Lung (tissue), 17 donors: ENCODE measurements at places on chromosomes 1 and 21. TPM values are rescaled to one million over a fixed set of nuclear protein-coding genes. Genes with fewer than 3 reads are reported as not detected.
A peak's percentile ranks its signal among the peaks of the same experiment; 100 is the strongest.

- no peaks in the 10 kb centered on the region for H3K4me1 ChIP-seq
- DNase-seq, result no peak
- no peak overlapping the region for H3K4me3 ChIP-seq
- H3K27me3 ChIP-seq, result no peaks in the 10 kb centered on the region
Measured at GRCh38 chr1:198040880-198041279, 115.9 kb upstream of the NEK7 start.

- H3K4me3 ChIP-seq, result no peak overlapping the region
- H3K36me3 ChIP-seq, result no peaks in the 10 kb centered on the region
- DNase-seq, result no peak
- H3K27ac ChIP-seq, result no peak overlapping the region
- no peaks in the 10 kb centered on the region for H3K4me1 ChIP-seq
- no peaks in the 10 kb centered on the region for H3K27me3 ChIP-seq
Measured at GRCh38 chr1:45171575-45171974, 34.8 kb downstream of the ZSWIM5 start.

DNA sequence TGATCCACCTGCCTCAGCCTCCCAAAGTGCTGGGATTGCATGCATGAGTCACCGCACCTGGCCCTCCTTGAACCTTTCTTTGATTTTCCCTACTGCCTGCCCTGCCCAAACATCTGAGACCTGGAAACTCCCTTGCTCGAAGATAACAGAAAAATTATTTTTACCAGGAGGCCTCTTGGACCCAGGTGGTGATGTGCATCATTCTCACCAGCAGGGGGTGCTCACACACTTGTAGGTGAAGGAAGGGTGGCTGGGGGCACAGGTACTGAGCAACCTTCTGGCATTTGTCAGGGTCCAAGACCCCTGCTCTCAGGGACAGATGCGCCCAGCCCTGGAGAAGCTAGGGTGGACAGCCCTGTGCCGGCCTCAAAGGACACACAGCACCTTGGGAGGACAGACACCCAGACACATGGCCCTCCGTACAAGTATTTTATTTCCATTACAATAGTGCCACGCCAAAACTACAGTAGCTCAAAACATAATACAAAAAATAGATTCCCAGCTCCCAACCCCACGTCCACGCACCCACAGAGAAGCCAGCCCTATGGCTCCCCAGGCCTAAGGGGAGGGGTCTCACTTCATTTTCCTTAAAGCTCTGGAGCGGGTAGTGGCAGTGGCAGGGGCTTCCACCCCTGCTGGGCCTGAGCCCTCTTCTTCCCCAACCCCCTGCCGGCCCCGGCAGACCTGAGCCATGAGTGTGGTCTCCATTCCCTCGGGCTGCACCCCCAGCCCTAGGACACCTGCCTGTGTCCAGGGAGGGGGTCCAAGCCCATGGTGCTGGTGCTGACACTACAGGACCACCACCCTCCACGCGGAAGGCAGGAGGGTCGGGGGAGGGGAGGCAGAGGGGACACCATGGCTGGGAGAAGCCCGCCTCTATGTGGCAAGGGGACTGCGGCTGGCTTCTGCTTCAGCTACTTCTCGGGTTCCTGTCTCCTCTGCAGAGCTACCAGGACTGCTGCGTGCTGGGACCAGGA is 40.4 kb upstream of the EIF4G3 start:
- H3K4me1 ChIP-seq, result no peaks in the 10 kb centered on the region
- H3K4me3 ChIP-seq, result no peak overlapping the region
- H3K27ac ChIP-seq, result no peak overlapping the region
- peak; percentile 23 for DNase-seq
- peaks cover 8% of the 10 kb centered on the region for H3K36me3 ChIP-seq

GRCh38 chr1:58214674-58215073 is 331.9 kb downstream of the OMA1 start:
- no peak for DNase-seq
- no peak overlapping the region for H3K27ac ChIP-seq
- H3K4me3 ChIP-seq, result no peak overlapping the region

GRCh38 chr21:20802201-20802600 is 196.0 kb upstream of the NCAM2 start:
- no peak for DNase-seq
- H3K27me3 ChIP-seq, result no peaks in the 10 kb centered on the region
- H3K4me3 ChIP-seq, result no peak overlapping the region
- H3K36me3 ChIP-seq, result no peaks in the 10 kb centered on the region
- no peaks in the 10 kb centered on the region for H3K4me1 ChIP-seq

GRCh38 chr1:184409011-184409410 is 22.2 kb downstream of the C1orf21 start:
- H3K36me3 ChIP-seq, result peaks cover 2% of the 10 kb centered on the region
- H3K4me3 ChIP-seq, result no peak overlapping the region
- peaks cover 11% of the 10 kb centered on the region for H3K4me1 ChIP-seq

DNA sequence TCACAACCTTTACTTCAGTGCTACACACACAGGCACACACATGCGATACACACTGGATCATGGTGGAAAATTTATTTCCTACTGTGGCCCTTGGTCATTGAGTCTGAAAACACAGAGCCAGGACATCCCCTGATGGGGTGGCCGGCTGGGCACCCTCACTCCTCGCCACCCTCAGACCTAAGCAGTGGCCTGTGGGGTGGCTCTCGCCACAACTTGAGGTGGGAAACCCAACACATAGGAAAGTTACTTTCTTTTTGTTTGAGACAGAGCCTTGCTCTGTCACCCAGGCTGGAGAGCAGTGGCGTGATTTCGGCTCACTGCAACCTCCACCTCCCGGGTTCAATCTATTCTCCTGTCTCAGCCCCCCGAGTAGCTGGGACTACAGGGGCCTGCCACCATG is 19.4 kb downstream of the CRYAA start:
- no peak overlapping the region for H3K27ac ChIP-seq
- H3K27me3 ChIP-seq, result no peaks in the 10 kb centered on the region
- H3K4me3 ChIP-seq, result no peak overlapping the region
- peaks cover 2% of the 10 kb centered on the region for H3K4me1 ChIP-seq

DNA sequence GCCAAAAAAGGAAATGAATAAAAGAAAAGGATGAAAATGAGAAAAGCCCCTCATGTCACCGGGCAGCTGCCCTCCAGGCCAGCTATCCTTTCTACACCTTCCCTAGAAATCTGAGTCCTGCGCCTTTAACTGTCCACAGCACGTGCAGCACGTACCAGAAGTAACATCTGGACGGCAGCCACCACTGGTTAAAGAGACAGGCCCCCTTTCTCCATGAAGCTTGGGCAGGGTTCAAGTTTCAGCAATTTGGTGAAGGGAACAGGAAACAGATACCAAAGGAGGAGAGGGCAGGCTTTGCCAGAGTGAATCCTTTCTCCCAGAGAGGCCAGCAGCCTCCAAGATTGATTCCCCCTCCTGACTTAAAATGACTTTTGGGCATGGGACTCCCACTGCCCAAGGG is 3.6 kb upstream of the KIAA2013 start:
- no peak overlapping the region for H3K4me3 ChIP-seq
- DNase-seq, result peak; percentile 97
- no peaks in the 10 kb centered on the region for H3K27me3 ChIP-seq
- peaks cover 31% of the 10 kb centered on the region for H3K4me1 ChIP-seq
- no peaks in the 10 kb centered on the region for H3K36me3 ChIP-seq

GRCh38 chr1:65640046-65640445 is 152.6 kb upstream of the PDE4B start:
- no peaks in the 10 kb centered on the region for H3K36me3 ChIP-seq
- no peak overlapping the region for H3K4me3 ChIP-seq
- H3K4me1 ChIP-seq, result no peaks in the 10 kb centered on the region
- H3K27me3 ChIP-seq, result no peaks in the 10 kb centered on the region

- no peak overlapping the region for H3K27ac ChIP-seq
- no peaks in the 10 kb centered on the region for H3K36me3 ChIP-seq
Measured at GRCh38 chr1:200307755-200308066, 102.1 kb downstream of the ZNF281 start.

GRCh38 chr1:39609618-39610331 is 29.7 kb downstream of the HEYL start:
- H3K36me3 ChIP-seq, result no peaks in the 10 kb centered on the region
- DNase-seq, result peak; percentile 29
- no peak overlapping the region for H3K27ac ChIP-seq
- no peak overlapping the region for H3K4me3 ChIP-seq

DNA sequence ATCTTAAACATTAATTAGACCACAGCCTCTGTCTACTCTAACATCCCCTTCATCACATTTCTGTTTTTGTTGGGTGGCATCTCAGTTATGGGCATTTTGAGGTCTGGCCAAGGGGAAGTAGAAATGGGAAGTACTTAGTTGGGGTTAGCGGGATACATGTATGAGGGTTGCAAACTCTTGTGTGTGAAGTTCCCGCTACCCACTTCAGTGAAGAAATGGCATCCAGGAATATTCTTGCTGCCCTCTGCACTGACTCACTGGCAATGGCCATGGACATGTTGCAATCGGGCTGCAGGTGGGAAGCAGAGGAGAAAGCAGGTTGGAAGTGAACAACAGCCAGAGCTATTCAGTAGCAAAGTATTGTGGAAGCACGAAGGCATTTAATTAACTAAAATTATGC is 7.4 kb downstream of the CD48 start:
- no peaks in the 10 kb centered on the region for H3K4me1 ChIP-seq
- H3K27ac ChIP-seq, result no peak overlapping the region
- DNase-seq, result no peak
- H3K27me3 ChIP-seq, result no peaks in the 10 kb centered on the region

- H3K4me1 ChIP-seq, result peaks cover 6% of the 10 kb centered on the region
- H3K4me3 ChIP-seq, result no peak overlapping the region
- no peak overlapping the region for H3K27ac ChIP-seq
- DNase-seq, result no peak
Measured at GRCh38 chr1:116564426-116564825, 6.4 kb downstream of the CD58 start.

DNA sequence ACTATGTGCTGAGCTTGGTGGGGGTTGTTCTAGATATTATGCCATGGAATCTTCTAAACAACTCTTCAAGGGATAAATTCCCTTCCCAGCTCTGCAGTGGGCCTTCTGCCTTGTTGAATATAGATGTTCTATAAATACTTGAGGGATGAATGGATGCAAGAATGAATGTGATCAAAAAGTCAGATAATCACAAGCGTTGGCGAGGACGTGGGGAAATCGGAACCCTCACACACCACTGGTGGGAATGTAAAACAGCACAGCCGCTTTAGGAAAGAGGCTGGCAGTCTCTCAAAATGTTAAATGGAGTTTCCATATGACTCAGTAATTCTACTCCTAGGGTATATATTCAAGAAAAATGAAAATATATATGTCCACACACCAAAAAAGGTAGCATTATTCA is 19.0 kb downstream of the SDC3 start:
- no peaks in the 10 kb centered on the region for H3K4me1 ChIP-seq
- no peaks in the 10 kb centered on the region for H3K27me3 ChIP-seq
- H3K36me3 ChIP-seq, result no peaks in the 10 kb centered on the region
- no peak for DNase-seq
- no peak overlapping the region for H3K27ac ChIP-seq

- H3K4me1 ChIP-seq, result peaks cover 8% of the 10 kb centered on the region
- DNase-seq, result peak; percentile 85
- H3K36me3 ChIP-seq, result peaks cover 2% of the 10 kb centered on the region
- peak overlapping the region; percentile 7 for H3K27ac ChIP-seq
- H3K4me3 ChIP-seq, result no peak overlapping the region
Measured at GRCh38 chr1:220828179-220828490, 41.4 kb downstream of the MTARC1 start.

GRCh38 chr1:40020447-40021085 is 20.0 kb upstream of the CAP1 start:
- DNase-seq, result no peak
- H3K27me3 ChIP-seq, result peaks cover 2% of the 10 kb centered on the region
- H3K4me3 ChIP-seq, result no peak overlapping the region

DNA sequence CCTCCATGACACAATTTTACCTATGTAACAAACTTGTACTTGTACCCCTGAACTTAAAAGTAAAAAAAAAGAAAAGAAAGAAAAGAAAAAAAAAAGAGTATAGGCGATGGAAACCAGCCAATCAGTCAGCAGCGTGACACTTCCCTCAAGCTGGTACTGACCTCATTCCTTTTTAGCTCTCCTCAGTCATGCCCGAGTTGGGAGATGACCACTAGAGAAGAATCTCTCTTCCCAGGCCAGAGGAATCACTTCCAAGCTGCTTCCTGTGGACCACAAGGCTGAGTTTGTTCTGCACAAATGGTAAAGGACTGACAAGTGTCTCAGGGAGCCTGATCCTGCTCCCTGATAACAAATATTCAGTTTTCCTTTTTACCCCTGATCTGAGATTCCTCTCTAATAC is 313.5 kb upstream of the ESRRG start:
- H3K4me3 ChIP-seq, result no peak overlapping the region
- no peak for DNase-seq
- H3K27me3 ChIP-seq, result no peaks in the 10 kb centered on the region
- H3K27ac ChIP-seq, result no peak overlapping the region
- H3K36me3 ChIP-seq, result no peaks in the 10 kb centered on the region
- H3K4me1 ChIP-seq, result no peaks in the 10 kb centered on the region

- peaks cover 7% of the 10 kb centered on the region for H3K27me3 ChIP-seq
- H3K27ac ChIP-seq, result no peak overlapping the region
- H3K36me3 ChIP-seq, result no peaks in the 10 kb centered on the region
- no peaks in the 10 kb centered on the region for H3K4me1 ChIP-seq
Measured at GRCh38 chr1:17919525-17920439, 164.6 kb downstream of the ACTL8 start.

DNA sequence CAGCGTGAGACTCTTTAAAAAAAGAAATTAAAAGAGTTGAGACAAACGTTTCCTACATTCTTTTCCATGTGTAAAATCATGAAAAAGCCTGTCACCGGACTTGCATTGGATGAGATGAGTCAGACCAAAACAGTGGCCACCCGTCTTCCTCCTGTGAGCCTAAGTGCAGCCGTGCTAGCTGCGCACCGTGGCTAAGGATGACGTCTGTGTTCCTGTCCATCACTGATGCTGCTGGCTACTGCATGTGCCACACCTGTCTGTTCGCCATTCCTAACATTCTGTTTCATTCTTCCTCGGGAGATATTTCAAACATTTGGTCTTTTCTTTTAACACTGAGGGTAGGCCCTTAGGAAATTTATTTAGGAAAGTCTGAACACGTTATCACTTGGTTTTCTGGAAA is 31.2 kb downstream of the IFNAR1 start:
- no peaks in the 10 kb centered on the region for H3K4me1 ChIP-seq
- H3K36me3 ChIP-seq, result peaks cover 16% of the 10 kb centered on the region
- no peak for DNase-seq
- no peak overlapping the region for H3K4me3 ChIP-seq
- no peaks in the 10 kb centered on the region for H3K27me3 ChIP-seq

DNA sequence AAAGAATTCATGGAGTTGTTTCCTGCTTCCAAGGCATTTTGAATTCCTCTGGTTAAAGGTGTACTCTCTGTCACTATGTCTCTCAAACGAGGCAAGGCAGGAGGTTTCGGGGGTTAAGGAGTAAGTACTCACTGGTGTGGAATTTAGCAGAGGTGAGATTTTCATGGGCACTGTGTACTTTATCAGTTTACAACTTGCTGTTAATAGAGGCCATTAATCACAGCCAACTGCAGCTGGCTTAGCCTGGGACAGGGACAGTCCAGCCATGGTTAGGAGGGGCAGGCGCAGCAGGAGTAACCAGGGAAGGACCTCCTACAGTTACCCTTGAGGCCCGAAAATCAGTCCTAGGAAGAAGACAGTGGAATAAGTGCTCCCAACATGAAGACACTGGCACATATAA is 18.1 kb upstream of the TMEM9 start:
- no peaks in the 10 kb centered on the region for H3K27me3 ChIP-seq
- DNase-seq, result no peak
- no peaks in the 10 kb centered on the region for H3K4me1 ChIP-seq
- H3K4me3 ChIP-seq, result no peak overlapping the region

BMP8A gene
- total RNA-seq, result 0.55 TPM

TMEM269 gene
- total RNA-seq, result 0.09 TPM

TMEM81 gene
- total RNA-seq, result 1.5 TPM

OR6K3 gene
- 0.09 TPM for total RNA-seq

NIPAL3 gene
- 25.7 TPM for total RNA-seq

TRIM46 gene
- 0.60 TPM for total RNA-seq

OR2T2 gene
- not detected for total RNA-seq

APH1A gene
- 95.0 TPM for total RNA-seq

OLIG1 gene
- 1.2 TPM for total RNA-seq
